ENCODE measurements at places on chromosomes 16 and 17. TPM values are rescaled to one million over a fixed set of nuclear protein-coding genes. Genes with fewer than 3 reads are reported as not detected.

DNA sequence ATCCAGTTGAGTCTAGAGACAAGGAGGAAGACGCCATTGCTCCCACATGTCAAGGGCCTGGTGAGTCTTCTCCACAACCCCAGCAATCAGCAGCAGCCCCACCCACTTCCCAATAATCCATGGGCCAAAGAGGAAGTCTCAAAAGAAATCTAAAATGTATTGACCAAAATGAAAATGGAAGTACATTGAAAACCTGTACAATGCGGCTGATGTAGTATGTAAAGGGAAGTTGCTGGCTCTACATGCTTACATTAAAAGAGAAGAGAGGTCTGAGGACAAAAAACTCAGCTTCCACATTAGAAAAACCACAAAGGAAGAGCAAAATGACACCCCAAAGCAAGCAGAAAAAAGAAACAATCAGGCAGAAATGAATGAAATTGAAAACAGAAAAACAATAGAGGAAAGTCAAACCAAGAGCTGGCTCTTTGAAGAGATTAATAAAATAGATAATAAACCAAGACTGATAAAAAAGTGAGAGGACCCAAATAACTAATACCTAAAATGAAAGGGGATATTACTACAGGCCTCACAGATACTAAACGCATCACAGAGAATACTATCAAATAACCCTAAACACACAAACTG is 100.6 kb upstream of the METRNL start:
- DNase-seq, result no peak

- DNase-seq, result no peak
Measured at GRCh38 chr17:55822028-55822427, 71.2 kb downstream of the PCTP start.

- DNase-seq, result no peak
Measured at GRCh38 chr17:76523084-76524037, 14.1 kb downstream of the CYGB start.

DNA sequence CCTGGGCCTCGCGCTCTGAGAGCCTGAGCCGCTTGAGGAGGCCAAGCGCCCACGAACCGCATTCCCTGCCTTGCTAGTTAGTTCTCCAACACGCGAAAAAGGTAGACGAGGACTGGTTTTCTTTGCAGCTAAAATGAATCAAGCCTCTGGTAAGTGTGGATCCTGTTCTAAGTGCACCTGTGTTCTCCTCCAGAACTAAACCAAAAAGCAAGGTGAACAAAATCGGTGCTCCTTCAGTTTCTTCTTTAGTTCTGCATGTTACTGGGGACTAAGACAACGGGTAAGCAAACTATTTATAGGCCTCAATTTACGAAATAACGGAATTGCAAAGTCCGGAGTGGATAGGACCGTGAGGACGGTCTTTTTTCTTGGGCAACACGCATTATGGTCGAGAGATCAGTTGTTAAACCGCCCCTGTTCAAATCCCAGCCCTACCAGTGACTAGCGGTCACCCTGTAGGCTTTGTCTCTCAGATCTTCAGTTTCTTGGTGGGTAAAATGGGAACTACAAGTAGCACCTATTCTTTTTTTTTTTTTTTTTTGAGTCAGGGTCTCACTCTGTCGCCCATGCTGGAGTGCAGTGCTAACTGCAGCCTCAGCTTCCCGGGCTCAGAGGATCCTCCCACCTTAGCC is 993 bp upstream of the ANKRD11 start:
- no peak for DNase-seq

- peak; percentile 65 for DNase-seq
Measured at GRCh38 chr17:57114085-57114673, 29.1 kb downstream of the AKAP1 start.

The KANSL1 gene
- total RNA-seq, result 48.9 TPM

- no peak for DNase-seq
Measured at GRCh38 chr16:89489898-89490438, 393 bp downstream of the ANKRD11 start.

DNA sequence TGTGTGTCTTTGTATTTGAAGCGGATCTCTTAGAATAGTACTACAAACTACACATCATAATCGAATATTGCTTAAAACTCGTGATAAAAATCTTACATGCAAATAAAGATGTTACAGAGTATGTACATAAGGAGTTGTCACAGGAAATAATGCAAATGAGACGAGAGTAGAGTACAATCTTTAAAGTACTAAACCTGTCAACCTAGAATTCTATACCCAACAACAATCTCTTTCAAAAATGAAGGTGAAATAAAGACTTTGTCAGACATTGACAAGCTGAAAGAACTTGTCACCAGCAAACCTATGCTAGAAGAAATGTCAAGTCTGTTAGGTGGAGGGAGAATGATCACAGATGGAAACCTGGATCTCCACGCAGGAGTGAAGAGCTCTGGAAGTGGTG is 83.7 kb upstream of the GNG13 start:
- no peak for DNase-seq

DNA sequence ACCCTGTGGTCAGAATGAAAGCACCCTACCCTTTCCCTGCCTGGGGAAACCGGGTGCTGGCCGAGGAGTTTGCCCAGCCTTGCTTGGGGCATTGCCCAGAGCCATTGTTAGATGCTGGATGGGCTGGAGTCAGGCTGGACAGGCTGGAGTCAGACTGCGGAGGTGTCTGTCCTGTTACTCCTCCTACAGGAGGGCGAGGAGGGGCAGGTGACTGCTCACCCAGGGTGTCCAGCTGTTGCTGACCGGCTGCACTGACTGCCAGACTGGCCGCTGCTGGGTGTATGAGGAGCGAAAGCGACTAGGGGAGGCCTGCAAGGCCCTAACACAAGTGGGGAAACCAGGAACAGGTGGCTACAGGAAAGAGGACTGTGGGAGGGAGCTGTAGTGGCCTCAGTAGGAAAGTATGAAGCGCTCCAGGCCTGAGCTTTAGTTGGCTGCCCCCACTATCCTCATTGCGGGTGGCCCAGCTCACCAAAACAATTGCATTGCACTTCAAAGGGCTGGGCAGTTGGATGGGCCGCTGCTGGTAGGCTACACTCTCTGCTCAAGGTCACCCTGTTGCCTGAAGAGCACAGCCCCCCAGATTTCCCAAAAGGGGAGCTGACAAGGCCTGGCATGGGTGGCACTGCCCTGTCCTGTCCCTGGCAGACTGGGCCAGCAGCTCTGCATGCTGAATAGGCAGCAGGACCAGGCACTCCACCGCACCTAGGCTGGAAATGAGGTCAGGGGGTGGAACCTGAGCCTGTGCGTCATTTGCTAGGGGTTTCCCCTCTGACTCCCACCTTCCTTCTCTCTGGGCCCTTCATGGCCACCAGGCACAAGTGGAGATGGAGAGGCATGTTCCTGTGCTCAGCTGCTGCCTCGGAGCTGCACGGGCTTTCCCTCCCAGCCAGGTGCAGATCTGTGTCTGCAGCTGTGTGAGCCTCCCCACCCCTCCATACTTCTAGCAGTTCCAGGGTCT is 18.4 kb downstream of the LDHD start:
- DNase-seq, result no peak

DNA sequence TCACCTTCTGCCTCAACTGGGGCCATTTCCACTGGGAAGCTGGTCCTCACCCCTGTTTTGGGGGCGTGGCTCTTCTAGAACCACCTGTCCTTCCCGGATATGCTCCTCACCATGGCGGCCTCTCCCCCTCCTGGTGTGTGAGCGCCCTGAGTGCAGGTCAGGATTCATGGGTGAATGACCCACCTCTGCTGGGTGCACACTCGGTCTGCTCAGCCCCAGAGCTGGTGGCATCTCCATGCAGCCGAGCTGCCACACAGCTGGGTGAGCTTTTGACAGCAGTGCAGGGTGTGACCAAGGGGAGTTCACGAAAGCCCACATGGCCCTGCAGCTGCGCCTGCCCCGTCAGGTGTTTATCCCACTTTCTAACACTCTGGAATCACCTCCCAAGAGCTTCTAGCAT is 27.3 kb downstream of the GRIN2C start:
- no peak for DNase-seq

The C16orf54 gene
- total RNA-seq, result 6.4 TPM

GRCh38 chr17:66781135-66781534 is 53.8 kb upstream of the CACNG5 start:
- DNase-seq, result no peak

- DNase-seq, result no peak
Measured at GRCh38 chr16:81243942-81244341, 5.5 kb downstream of the BCO1 start.

DNA sequence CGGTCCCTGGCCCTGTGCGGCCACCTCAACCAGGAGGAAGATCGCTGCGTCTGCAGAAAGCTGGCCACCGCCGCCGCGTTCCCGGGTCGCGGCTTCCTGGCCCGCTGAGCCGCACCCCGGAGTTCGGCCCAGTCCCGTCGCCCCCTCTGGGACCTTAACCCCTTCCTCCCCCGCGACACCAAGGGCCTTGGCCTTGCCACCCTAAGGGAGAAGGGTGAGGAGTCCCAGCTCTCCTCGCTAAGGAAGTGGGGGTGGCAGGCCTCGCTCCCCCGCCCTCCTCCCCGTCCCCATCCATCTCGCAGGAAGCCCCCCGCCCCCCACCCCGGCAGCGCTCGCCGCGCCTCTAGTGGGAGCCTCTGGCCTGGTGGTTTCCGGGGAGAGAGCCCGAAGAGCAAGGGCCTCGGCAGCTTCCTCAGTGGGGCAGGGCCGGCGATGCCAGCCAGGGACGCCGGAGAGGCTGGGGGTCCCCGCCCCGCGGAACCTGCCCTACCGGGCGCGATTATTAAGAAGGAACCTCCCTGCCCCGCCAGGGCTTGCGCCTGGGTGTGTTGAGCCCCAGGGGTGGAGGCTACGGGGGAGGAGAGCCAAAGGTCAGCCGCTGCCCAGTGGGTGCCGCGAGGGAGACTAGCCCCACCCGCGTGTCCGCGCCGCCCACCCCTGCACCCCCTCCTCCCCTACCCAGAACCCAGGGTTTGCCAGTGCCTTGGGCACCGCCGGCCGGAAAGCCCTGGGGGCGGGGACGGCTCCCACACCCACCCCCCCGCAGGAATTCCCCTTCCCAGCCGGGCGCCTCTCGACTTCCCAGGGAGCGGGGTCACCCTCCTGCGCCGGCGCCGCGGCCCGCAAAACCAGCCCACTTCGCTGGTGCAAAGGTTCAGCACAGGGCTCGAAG is 6.8 kb downstream of the CBX4 start:
- DNase-seq, result no peak

- DNase-seq, result peak; percentile 54
Measured at GRCh38 chr16:30775392-30776188, 11.4 kb downstream of the ZNF629 start.

- DNase-seq, result no peak
Measured at GRCh38 chr17:74118504-74118903, 85.0 kb upstream of the RPL38 start.

- no peak for DNase-seq
Measured at GRCh38 chr17:39238311-39238972, 12.7 kb upstream of the STAC2 start.
